ENCODE measurements at places on chromosomes 4 and X.

GRCh38 chr4:8128100-8128856 is 30.3 kb downstream of the ABLIM2 start:
- DNase-seq = no peak

GRCh38 chr4:8643986-8644385 is 51.4 kb downstream of the CPZ start:
- no peak for DNase-seq

DNA sequence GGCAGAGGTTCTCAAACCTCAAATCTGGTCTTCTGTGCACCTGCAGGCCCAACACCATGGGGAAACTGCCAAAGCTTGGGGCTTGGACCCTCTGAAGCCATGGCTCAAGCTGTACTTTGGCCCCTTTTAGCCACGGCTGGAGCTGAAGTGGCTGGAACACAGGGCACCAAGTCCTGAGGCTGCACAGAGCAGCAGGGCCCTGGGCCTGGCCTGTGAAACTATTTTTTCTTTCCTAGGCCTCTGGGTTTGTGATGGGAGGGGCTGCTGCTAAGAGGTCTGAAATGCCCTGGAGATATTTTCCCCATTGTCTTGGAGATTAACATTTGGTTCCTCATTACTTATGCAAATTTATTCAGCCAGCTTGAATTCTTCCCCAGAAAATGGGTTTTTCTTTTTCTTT is 18.3 kb upstream of the PI4K2B start:
- DNase-seq = no peak

DNA sequence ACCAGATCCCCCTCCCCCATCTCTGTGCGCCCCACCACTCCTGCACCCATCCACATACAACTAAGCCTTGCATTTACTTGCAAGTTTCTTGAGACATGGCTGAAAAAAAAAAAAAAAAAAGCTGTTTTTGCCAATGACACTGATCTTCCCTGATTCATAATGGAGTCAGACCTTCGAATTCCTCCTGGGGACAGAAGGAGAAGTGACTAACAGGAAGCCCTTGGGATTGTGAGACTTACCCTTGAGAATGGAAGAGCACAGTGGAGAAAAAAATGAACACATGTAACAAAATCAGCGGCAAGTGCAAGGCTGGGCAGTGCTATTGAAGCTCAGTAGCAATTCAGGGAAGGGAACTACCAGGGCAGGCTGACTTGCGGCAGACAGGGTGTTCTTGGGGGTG is 288.4 kb downstream of the BCOR start:
- no peak for DNase-seq

DNA sequence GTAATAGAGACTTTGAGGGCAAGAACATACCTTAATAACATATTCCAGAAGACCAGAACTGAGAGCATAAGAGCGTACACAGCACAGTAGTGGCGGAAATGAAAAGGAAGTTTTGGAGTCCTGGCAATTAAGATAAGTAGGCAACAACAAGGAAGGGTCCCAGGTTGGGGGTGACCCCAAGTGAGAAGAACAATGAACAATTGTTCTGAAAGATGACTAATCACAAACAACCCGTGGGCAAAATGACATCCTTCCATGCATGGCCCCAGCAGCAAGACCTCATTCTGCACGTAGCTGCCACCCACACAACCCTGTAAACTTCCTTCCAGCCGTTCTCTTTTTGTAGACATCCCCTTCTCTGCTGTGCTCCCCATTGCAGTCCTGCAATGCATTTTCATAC is 384.4 kb upstream of the PABPC4L start:
- DNase-seq = no peak

- no peak for DNase-seq
Measured at GRCh38 chr4:81503586-81503985, 31.9 kb upstream of the RASGEF1B start.

- no peak for DNase-seq
Measured at GRCh38 chr4:160510928-160511327, 1408.0 kb downstream of the RAPGEF2 start.

DNA sequence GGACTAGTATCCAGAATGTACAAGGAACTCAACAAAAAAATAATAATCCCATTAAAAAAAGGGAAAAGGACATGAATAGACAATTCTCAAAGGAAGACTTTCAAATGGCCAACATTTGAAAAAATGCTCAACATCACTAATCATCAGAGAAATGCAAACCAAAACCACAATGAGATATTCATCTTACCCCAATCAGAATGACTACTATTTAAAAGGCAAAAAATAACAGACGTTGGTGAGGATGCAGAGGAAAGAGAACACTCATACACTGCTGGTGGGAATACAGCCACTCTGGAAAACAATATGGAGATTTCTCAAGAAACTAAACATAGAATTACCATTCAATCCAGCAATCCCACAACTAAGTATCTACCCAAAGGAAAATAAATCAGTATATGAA is 133.1 kb downstream of the KDR start:
- DNase-seq = no peak

DNA sequence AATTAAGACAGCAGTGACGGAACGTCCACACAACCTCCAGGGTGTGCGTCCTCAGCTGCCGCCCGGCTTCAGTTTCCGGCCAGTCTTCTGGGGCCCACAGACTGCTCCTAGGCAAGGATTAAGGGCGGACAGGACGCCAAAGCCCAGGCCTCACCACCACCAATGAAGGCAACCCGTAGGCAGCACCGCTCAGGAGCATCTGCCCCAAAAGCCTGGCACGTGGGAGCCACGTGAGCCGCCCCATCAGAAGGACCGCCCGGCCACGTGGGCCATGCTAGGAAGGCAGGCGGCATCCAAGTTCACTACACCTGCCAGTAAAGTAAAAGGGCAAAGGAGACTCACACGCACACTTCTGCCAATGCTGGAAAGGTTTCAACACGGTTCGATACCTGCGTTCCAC is 14.3 kb downstream of the FAM53A start:
- DNase-seq = no peak

DNA sequence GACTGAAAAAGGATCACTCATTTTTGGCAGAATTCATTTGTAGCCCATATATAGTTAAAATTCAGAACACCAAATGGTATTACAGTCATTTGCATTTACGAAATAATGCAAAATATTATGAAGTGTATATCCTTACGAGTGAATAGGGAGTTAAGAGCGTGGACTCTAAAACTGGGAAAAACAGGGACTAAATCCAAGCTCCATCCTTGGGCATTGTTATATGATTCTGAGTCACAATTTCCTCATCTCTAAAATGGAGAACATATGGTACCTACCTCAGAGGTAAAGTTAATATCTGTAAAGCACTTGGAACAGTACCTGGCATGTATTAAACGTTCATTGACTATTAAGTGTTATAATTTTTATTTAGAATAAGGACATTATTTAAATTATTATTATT is 106.3 kb downstream of the ZAR1 start:
- DNase-seq = no peak

DNA sequence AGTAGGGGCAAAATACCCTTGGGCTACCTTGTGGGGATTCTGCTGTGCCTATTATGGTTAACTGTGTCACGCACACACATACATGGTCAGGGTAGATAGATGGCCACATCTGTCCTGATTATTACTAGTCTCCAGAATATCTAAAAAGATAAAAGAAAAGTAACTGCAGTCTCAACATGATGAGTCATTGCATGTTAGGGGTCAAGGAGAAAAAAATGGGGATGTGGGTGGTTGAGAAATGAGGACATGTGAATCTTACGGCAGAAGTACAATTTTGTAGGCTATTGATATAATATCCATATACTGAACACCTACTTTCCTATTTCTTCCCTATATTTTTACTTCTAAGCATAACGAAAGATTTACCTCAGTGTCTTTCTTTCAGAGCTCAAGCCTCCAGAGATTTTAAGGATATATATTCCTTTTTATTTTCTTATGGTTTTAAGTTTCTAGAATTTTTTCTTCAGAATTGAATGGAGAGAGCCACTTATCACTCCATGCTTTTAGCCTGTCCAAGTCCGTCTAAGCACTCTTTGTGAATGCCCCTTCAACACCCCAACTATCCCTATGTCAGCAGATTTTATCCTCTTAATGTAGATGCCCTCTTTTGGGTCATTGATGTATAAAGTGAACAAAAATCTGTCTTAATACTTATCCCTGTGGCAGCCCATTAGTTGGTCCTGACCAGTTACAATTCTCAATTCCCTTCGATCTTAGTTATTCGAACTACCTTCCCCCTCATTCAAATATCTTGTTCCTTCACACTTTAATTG is 642.2 kb downstream of the IQCM start:
- no peak for DNase-seq

DNA sequence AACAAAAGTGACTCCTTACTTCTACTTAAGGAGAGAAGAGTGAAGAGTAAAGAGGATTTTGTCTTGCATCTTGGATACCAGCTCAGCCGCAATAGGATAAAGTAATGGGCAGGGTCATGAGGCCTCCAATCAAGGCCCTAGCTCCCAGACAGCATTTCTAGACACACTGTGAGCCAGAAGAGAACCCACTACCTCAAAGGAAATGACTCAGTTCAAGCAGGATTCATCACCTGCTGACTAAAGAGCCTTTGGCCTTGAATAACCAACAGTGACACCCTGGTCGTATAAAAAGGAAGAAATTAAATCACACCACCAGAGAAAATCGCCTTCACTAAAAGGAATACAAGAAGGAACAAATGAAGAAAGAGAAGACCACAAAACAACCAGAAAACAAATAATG is 416.1 kb downstream of the PCDH18 start:
- DNase-seq = no peak

DNA sequence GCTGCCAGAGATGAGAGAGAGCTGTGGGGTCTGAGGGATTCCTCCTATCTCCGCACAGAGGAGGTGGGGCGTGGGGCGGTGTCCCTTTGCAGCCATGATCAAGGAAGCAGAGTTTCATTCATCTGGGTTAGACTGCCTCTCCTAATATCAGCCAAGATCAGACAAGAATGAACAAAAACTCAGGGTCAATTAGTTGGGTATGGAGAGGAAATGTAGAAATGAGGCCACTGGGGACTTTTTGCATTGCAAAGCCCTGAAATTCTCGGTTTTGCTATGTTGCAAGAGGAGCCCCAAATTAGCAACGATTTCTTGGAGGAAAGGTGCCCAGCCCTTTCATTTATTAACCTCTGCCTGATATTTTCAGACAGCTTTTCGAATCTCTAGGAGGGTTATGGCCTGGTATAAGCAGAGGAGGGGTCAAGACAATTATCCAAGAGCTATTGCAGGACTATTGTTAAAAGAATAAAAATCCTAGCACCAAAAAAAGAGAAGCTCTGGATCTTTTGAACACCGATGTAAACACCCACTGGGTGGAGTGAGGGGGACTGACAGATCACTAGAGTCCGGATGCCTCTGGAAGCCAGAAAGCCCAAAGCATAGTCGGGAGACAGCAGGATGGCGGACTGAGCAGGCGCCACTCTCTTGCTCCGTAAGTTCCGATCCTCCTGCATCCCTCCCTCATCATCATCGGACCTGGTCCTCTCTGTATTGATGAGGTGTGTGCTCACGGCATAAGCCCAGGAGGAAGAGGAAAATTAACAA is 34.4 kb upstream of the ACSL1 start:
- DNase-seq = no peak

- no peak for DNase-seq
Measured at GRCh38 chr4:3868211-3869173, 102.3 kb downstream of the ADRA2C start.

GRCh38 chr4:86630629-86631028 is 36.5 kb downstream of the PTPN13 start:
- no peak for DNase-seq

GRCh38 chr4:87985097-87985886 is 9.8 kb downstream of the SPP1 start:
- no peak for DNase-seq

- no peak for DNase-seq
Measured at GRCh38 chrX:8760021-8760420, 28.1 kb upstream of the ANOS1 start.

GRCh38 chrX:115093191-115093590 is 75.8 kb upstream of the IL13RA2 start:
- no peak for DNase-seq

All from activated CD8-positive, alpha-beta memory T cell treated with anti-CD3 and anti-CD28 coated beads for 1 hour (primary cell).